Endothelial cell (in vitro differentiated cells): ENCODE measurements at places on chromosomes 2 and 18.
A peak's percentile ranks its signal among the peaks of the same experiment; 100 is the strongest.

- no peak for DNase-seq
Measured at GRCh38 chr18:34203866-34204265, 20.8 kb downstream of the NOL4 start.

GRCh38 chr2:144519934-144520731, at the start of gene ZEB2:
TSS of gene ZEB2 (minus strand) at chr2:144520119. CDS start at chr2:144517350, 2,769 bp downstream.
- peak; percentile 50 for DNase-seq

DNA sequence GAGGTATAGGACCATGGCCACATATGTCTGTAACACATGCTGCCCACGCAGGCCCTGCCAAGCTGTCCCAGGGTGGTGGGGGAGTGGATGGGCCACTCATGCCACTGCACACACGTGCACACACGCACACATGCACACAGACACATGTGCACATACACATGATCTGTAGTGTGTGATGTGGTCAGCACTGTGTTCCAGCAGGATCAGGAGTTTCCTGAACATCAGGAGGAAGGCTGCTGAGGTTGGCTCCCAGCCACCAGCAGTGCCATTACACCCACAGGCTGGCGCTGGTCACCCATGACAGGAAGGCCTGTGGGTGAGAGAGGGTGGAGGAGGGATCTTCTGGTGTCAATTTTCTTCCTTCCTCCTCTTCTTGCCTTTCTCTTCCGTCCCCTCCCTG, 44.7 kb downstream of the POMC start:
- DNase-seq: no peak

DNA sequence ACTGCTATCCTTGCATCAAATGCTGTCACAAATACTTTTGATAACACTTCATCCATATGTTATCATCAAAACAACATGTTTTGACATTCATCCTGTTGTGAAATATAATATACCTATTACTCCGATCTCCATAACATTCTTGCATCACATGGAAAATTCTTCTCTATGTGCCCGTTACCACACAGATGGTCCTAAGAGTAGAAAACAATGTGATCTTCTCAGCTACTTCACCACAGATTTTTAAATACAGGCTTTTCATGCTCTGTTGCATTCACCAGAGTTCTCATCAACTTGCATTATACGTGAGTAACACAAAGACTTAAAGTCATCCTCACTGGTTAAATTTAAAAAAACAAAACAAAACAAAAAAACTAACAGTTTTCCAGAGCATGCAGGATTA, 1603.3 kb upstream of the ZEB2 start:
- no peak for DNase-seq

- no peak for DNase-seq
Measured at GRCh38 chr2:70431716-70432347, 121.8 kb downstream of the TGFA start.

GRCh38 chr2:218721934-218722333, 11.3 kb downstream of the TTLL4 start:
- DNase-seq: no peak

GRCh38 chr18:48781988-48782363, 168.8 kb downstream of the SMAD7 start:
- no peak for DNase-seq

DNA sequence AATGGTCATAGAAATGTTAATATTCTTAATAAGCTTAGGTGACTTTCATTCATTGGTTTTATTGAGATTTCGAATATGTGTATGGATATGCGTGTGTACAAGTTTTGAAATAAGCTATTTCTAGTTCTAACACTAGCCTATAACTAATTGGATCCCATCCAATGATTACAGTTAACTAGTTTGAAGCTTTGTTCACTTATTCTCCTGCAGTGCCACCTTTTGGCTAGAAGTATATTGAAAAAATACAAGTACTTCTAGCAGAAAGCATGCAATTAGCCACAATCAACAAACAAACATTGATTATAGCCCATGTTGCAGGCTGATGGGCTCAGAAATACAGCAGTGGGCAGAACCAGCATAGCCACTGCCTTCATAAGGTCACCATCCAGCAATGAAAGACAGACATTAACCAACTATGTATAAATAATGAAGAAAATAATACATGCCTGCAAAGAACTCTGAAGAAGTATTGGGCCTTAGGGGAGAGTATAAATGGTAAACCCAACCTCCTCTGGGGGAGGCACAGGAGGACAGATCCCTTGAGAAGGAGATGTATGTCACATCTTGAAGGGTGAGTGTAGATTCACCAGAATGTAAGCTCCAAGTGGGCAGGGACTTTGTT, 5.1 kb upstream of the PIEZO2 start:
- DNase-seq: no peak

DNA sequence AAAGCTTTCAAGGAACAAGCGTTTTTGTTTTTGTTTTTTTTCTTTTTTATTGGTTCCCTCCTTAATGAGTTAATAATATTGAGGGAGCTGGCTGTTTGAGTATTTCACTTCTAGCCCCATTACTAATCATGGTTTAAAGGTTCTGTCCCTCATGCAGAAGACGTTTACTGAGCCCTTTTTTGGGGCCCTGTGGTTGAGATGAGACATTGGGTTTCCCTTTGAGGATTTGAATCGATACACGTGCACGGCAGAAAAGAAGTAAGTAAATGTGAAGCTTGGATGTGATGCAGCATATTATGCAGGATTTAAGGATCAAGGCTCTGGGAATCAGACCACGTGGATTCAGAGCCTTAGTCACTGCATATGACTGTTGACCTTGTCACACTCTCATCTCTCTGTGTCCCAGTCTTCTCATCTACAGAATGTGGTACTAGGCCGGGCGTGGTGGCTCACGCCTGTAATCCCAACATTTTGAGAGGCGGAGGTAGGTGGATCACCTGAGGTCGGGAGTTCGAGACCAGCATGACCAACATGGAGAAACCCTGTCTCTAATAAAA, 1.0 kb upstream of the CHST10 start:
- DNase-seq: no peak

- DNase-seq: no peak
Measured at GRCh38 chr2:232488097-232488711, 570 bp upstream of the ECEL1 start.

- DNase-seq: no peak
Measured at GRCh38 chr2:27393225-27393624, 12.7 kb upstream of the ZNF513 start.

- DNase-seq: no peak
Measured at GRCh38 chr2:41907771-41908207, 140.0 kb upstream of the PKDCC start.

GRCh38 chr2:200484934-200485333, 24.9 kb downstream of the KCTD18 start:
- DNase-seq: no peak

DNA sequence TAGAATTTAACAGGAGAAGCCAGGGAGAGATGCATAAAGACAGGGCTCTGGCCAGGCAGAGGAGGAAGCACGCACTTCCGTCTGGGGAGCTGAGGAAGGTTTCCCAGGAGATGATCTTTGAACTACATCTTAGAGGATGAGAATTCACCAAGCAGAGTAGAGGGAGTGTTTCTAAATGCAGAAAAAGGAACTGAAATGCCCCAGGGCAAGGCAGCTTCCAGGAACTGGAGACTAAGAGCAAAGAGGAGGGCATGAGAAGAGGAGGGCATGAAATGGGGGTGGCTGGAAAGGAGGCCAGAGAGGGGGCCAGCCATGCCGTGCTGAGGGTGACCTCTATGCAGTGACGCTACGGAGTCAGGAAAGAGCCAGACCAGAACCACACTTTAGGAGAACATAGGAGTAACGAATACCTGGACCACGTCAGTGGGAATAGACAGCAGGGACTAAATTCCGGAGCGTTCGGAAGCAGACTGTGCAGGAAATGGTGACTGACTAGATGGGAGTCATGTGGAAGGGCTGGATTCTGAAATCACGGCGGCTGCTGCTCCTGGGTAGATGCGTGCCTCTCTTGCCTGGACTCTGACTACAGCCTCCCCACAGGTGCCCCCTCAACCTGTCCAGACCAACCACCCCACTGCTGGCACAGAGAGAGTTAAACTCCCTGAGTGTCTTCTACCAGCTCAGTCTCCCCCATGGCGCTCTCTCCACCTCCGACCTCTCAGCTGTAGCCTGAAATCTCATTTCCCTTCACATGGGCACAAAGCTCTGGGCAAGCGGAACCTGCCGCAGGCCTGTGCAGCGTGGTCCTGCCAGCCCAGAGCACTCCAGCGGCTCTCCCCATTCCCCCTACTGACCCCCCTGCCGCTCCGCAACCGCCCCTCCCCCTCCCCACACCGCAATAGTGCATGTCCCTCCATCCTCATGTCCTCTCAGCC, 87.0 kb upstream of the RTN4 start:
- no peak for DNase-seq

DNA sequence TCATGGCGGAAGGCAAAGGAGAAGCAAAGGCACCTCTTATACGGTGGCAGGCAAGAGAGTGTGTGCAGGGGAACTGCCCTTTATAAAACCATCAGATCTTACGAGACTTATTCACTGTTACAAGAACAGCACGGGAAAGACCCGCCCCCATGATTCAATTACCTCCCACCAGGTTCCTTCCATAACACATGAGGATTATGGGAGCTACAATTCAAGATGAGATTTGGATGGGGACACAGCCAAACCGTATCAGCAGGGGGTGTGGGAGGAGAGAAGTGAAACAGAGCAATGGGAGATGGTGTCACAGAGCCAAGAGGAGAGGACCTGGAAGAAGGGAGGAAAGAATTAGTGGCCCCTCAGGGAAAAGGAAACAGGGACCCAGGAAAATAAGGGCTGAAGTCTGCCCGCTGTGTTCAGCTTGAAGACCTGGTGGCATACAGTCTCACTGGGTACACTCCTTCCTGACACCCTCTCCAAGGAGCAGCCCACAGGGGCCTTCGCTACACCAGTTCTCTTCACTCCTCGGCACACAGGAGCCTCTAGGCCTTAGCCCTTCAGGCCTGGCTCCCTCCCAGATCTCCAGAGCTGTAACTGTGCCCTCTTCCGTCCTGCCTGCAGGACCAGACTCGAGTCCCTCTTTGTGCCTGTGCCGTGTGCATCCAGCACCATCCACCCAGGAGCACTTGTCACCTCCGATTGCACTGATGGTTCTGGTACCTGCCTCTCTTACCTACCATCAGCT, 262.1 kb downstream of the EIPR1 start:
- DNase-seq: no peak

- DNase-seq: no peak
Measured at GRCh38 chr2:29235411-29235810, 120.2 kb downstream of the CLIP4 start.

- DNase-seq: no peak
Measured at GRCh38 chr18:58302811-58303210, 258.8 kb downstream of the NEDD4L start.

- no peak for DNase-seq
Measured at GRCh38 chr2:8528863-8529262, 153.0 kb upstream of the ID2 start.

GRCh38 chr2:105675841-105676240, 68.9 kb upstream of the NCK2 start:
- DNase-seq: no peak
